AG04450 (cell line): ENCODE measurements at places on chromosomes 16 and 17.

GRCh38 chr17:21165922-21166594 is 39.3 kb downstream of the DHRS7B start:
- DNase-seq, result no peak

GRCh38 chr17:7548585-7549400 is at the start of gene TNFSF12:
TNFSF12 (plus strand) TSS chr17:7549058; CDS start chr17:7549154, 96 bp downstream.
- no peak for DNase-seq

DNA sequence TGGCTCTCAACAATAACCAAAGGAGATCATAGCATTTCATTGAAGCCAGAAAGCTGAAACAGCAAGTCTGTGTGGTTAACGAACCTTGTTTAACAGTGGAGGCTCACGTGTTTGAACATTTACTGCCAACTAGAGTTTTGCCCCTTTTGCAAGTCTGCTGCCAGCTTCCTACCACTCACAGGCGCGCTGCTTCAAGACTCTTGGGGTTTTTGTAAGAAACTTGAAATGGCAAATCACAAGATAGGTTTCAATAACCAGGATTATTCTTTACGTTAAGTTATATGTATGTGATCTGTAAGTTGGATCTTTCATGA is 1.2 kb downstream of the SNTB2 start:
- DNase-seq, result no peak

GRCh38 chr17:75610103-75610984 is 22.7 kb downstream of the MYO15B start:
- no peak for DNase-seq

DNA sequence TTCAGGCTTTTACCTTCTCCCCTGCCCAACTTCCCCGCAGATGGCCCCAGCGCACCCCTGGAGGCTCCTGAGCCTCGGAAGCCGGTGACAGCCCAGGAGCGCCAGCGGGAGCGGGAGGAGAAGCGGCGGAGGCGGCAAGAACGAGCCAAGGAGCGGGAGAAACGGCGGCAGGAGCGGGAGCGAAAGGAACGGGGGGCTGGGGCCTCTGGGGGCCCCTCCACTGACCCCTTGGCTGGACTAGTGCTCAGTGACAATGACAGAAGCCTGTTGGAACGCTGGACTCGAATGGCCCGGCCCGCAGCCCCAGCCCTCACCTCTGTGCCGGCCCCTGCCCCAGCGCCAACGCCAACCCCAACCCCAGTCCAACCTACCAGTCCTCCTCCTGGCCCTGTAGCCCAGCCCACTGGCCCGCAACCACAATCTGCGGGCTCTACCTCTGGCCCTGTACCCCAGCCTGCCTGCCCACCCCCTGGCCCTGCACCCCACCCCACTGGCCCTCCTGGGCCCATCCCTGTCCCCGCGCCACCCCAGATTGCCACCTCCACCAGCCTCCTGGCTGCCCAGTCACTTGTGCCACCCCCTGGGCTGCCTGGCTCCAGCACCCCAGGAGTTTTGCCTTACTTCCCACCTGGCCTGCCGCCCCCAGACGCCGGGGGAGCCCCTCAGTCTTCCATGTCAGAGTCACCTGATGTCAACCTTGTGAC is 3.6 kb downstream of the MAPK7 start:
- DNase-seq, result no peak
